ENCODE measurements at places on chromosomes 2 and 18.

- DNase-seq: no peak
These were observed 100.0 kb downstream of the SPOPL start for GRCh38 chr2:138601458-138602165.

DNA sequence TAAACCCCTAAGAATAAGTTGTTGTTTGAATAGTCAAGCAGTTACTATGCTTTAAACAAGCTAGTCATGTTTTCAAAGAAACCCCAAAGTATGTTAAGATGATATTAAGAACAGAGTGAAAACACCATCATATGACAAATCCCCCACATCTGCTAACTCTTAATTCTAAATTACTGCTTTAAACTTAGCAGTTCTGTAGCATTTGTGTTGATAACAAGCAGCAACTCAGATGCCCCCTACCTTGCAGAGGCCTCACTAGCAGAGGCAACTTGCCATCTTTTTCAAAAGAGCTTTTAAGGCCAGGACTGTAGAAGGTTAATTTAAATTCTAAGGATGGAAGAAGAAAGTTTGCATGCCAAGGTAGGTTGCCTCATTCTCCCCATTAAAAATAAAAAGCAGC lies 376.2 kb downstream of the SETBP1 start:
- DNase-seq: no peak

GRCh38 chr2:180374502-180375281 lies 367.6 kb upstream of the CWC22 start:
- no peak for DNase-seq

DNA sequence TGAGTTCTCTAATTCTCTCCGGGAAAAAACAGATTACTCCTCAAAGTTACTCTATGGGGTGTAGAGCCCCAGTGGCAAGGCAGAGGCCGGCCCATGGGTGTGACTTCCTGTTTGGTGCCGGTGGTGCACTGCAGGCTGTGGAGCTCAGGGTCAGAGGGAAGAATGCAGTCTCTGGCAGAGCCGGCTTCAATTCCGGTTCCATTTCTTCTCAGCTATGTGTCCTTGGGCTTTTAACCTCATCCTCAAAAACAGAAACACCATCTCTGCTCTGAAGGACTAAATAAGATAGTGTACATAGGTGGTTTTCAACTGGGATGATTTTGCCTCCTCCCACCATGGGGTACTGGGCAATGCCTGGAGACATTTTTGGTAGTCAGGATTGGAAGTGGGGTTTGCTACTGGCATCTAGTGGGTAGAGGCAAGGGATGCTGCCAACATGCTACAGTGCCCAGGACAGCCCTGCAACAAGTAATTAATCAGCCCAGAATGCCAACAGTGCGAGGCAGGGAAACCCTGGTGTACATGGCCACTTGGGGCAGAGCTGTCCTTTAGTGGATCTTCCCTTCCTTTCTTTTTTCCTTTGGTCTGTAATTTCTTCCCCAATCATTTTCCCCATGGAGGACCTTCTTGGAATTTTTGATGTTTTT lies 81.2 kb downstream of the INSIG2 start:
- no peak for DNase-seq

DNA sequence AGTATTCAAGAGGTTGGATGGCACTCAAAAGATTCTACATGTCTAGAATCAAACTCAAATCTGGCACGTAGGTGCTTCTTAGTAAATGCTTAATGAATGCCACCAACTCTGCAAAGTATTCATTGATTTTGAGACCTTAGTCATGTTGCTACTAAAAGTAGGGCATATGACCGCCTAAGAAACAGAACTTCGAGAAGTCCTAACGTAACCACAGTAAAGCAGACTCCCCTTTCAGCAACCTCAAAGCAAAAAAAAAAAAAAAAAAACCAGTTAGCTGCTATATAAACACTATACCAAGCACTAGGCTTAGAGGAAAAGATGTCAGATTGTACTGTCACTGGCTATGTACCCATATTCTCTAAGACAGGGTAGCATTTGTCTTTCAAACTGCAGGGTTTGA lies 33.9 kb downstream of the PTCD3 start:
- no peak for DNase-seq

DNA sequence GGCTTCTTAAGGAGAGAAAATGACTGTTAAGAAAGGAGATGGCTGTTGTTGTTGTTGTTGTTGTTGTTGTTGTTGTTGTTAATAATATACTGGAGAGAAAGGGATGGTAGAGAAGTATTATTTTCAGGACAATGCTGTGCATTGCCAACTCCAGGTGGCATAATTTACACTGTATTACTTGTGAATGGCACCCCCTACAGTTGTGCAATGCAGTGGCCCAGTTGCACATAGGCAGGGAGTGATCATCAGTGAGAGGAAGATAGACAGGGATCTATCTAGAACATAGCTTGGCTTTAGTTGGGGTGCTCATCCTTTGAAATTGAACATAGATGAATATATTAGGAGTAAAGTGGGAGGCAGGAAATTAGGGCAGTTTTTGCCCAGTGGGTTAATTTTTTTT lies 47.2 kb upstream of the TMEM163 start:
- no peak for DNase-seq

- DNase-seq: no peak
These were observed 266.2 kb upstream of the REV1 start for GRCh38 chr2:99756059-99756458.

DNA sequence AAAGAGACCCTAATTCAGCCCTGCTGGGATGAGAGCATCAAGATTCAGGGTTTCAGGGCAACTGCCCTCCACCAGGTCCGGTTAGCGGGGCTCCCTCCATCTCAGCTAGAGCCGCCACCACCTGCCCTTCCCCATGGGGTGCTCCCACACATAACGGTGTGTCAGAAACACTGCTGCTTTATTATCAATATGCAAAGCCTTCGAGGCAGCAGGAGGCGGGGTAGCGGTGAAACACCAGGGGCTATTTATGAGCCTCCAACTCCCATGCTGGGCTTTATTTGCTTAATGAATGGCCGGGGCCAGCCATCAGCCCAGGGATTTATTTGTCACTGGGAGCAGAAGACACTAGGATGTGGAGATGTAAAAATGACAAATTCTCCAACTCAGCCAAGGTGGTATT lies 109.8 kb downstream of the GALNT14 start:
- no peak for DNase-seq

- no peak for DNase-seq
These were observed 62.1 kb upstream of the REL start for GRCh38 chr2:60819155-60819862.

DNA sequence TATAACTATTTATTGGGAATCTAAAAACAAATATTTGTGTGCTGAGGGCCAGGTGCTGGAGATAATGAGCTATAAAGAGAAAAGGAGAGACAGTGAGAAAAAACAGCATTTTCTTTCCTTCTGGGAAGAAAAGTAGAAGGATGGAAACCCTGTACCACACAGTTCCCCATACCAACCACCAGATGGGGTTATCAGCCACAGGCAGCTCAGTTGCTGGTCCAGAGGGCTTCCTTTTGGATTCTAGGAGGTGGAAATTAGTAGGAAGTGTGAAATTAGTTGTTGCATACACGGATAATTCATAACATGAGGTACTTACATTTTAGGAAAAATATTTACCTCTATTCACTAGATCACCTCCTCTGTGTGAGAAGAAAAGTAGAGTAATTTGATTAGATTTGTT lies 237.0 kb upstream of the FOSL2 start:
- DNase-seq: no peak

- DNase-seq: no peak
These were observed 364.5 kb downstream of the IRS1 start for GRCh38 chr2:226435146-226435545.

- DNase-seq: no peak
These were observed 104.7 kb downstream of the GPR39 start for GRCh38 chr2:132521341-132521740.

DNA sequence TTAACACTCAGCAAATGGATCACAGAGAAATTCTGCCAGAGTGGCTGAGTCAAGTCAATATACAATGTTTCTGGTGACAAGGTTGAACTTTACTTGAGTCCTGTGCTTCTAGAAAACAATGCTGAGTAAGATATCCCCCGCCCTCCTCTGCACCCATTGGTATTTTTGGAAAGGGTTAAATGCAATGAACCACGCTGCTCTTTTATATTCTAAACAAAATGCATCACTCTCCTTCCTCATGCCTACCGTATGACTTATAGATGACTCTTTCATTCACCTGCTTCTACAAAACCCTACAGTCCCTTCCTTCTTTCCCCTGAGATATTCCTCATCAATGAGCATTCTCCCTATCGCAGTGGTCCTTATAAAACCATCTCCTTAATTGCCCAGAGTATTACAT lies 168.8 kb downstream of the TXNL1 start:
- DNase-seq: no peak

DNA sequence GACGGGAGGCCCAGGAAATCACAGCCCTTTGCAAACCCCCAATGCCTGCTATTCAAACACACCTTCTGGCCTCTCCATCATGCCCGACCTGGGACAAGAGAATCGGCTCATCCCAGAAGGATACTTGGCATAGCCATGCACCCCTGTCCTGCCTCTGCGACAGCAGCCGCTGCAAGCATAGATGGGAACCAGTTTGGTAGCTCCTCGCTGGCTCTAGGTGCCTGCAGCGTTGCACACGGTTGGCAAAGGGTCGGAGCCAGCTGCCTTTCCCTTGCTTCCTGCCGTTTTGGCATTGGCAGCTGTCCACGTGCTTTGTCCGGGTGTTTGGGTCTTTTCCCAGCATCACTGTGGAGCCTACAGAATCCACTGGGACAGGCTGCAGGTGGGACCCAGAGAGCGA lies 76.9 kb downstream of the TWIST2 start:
- no peak for DNase-seq

- no peak for DNase-seq
These were observed 77.3 kb downstream of the LONRF2 start for GRCh38 chr2:100244881-100245605.

- DNase-seq: no peak
These were observed 45.5 kb downstream of the TMEM37 start for GRCh38 chr2:119477113-119477505.

- DNase-seq: no peak
These were observed 239.3 kb upstream of the CDH20 start for GRCh38 chr18:61093965-61094364.

GRCh38 chr2:47118581-47118980 lies 36.5 kb downstream of the STPG4 start:
- DNase-seq: no peak

- no peak for DNase-seq
These were observed 41.4 kb downstream of the B4GALT6 start for GRCh38 chr18:31643003-31643402.
